ENCODE measurements at places on chromosomes 5 and 9.

GRCh38 chr5:38932854-38933408 is 87.1 kb downstream of the OSMR start:
- DNase-seq = no peak

DNA sequence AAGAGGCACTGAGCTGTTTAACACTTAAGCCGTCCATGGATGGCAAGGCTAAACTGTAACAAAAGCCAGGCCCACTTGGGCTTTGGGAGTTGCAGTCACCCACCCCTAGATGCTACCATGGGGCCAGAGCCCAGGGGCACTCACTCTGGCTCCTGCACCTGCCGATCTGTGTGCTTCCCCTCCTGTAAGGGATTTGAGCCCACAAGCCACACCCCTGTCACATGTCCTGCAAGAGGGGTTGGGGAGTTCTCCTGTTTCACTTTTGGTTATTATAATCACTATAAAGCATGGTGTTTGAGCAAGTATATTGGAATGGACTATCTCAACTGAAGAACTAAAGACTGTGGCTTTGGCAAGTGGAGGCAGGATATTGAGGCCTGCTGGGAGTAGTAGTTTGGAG is 14.0 kb upstream of the GPR151 start:
- DNase-seq = no peak

- peak; percentile 94 for DNase-seq
These were observed 70.4 kb upstream of the PSD2 start for GRCh38 chr5:139725073-139725830.

DNA sequence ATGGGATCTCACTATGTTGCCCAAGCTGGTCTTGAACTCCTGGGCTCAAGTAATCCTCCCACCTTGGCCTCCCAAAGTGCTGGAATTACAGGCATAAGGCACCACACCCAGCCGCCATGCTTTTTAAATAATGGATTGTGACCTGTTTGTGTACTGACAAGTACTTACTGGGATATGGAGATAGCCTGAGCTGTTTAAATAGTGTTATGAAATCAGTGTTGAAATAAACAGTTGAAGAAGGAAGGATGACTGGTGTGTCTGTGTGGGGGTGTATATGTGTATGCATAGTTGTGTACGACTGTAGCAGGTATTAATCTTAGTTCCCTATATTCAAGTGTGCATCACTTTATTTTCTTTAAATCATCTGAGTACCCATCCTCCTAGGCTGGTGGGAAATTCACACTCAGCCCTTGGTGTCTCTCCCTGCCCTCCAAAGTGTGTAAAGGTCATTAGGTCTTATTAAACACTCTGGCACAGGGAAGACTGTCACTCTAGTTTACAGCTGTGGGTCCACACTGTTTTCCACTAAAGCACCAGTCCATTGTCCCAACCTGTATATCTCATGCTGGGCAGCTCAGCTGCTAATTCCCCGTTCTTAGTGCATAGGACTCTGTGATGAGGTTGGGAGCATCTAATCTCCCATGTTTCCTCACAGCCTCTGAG is 91.0 kb downstream of the SNX18 start:
- DNase-seq = no peak

GRCh38 chr5:10789021-10789420 is 28.0 kb upstream of the DAP start:
- DNase-seq = peak; percentile 95

DNA sequence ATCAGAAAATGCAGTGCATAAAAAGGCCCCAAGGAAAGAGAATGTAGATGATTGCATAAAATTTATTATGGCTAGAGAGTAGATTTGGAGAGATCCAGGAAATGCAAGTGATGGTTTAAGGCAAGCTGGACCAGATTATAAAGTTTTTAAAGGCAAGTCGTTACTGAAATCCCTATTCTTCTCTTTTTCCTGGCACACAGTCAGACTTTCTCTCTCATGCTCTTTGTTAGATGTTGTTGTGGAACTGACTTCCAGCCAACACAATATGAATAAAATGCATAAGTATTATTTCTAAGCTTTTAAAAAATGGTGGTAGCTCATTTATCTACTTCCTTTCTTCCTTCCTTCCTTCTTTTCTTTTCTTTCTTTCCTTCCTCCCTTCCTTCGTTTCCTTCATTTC is 1085.4 kb upstream of the CDH6 start:
- no peak for DNase-seq

GRCh38 chr9:110850401-110851135 is 182.0 kb downstream of the MUSK start:
- peak; percentile 18 for DNase-seq

DNA sequence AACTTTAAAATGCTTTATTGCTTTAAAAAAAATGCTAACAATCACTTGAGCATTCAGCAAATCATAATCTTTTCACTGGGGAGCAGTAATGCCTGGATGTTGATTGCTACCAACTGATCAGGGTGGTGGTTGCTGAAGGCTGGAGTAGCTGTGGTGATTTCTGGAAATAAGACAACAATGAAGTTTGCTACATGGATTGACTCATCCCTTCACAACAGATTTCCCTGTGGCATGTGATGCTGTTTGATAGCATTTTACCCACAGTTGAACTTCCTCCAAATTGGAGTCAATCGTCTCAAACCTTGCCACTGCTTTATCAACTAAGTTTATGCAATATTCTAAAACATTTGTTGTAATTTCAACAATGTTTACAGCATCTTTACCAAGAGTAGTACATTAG is 83.3 kb downstream of the MLLT3 start:
- DNase-seq = peak; percentile 31

- DNase-seq = no peak
These were observed 58.2 kb downstream of the PRDM6 start for GRCh38 chr5:123147128-123147715.

Measured in EH (cell line).